Stimulated activated CD8-positive, alpha-beta memory T cell treated with anti-CD3 and anti-CD28 coated beads, Interleukin-15, amount 100 ng/mL, for 4 hours (primary cell): ENCODE measurements at places on chromosomes 5 and 9.

DNA sequence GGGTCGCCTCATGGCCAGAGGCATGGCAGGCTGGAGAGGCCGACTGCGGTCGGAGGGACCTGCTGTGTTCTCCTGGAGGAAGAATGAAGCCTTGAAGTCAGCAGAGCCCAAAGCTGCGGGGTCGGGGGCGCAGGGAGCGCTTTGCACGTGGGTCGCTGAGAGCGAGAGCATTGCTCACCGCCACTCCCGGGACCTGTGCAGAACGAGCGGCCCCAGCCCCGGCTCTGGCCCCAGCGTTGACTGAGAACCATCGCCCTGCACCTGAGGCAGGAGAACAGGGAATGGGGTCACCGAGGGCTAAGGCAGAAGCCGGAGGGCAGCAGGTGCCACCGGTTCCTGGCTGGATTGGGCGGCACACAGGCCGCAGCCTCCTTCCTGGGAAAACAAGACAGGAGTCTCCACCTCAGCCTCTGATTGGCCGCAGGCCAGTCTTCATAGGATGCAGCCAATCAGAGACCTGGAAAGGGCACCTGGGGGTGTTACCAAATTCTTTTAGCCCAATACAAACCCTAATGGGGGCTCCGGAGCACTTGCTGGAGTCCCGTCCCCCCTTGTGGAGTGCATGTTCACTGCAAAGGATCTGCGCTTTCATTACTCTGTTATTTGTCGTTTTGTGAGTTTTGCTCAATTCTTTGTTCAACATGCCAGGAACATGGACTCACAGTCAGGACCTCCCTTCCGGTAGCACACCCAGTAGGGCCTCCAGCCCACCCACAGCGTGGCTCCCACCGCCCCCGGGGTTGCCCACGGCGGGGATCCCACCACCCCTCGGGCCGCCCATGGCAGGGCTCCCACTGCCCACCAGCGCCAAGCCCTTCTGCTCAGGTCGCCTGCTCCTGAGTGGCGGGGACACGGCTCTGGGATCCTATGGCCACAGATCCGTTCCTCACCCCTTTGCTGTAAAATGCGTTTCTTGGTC is 24.7 kb upstream of the SLC6A19 start:
- no peak for DNase-seq

DNA sequence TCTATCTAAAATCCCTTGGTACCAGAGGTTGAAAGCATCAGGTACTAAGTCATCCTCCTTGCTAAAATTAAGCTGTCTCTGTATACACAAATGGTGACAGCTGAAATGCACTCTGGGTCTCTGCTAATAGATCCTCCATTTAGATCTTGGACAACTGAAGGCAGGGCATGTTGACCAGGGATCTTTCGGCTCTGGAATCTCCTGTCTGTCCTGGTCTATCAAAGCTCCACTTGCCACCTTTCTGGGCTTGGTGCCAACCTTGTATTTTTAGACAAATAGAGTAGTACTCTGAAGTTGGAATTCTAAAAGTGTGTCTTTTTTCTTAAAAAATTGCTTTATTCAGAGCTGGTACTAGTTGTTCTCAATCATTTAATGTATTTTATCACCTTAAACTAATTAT is 135.2 kb upstream of the HMHB1 start:
- DNase-seq: no peak

DNA sequence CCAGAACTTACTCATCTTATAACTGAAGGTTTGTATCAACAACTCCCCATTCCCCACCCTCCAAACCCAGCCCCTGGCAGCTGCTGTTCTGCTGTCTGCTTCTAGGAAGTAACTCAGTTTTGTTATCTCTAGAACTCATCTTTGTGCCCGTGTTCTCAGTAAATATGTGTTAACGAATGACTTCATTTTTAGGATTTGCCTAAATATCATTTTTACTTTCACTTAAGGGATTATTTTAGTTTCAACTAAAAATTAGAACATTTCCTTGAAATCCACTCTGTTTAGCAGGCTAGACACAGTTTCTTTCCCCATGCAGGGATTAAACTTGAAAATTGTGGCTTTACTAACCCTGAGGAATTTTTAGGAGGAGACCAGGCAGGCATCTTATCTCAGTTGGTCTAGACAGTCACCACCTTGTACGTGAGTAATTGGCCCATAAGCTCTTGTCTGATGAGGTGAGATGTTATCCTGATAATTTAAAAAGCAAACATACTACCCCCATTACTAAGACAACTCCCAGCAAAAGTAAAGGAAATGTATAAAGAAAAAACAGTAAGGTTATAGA is 68.2 kb upstream of the TNFAIP8 start:
- no peak for DNase-seq

- no peak for DNase-seq
Observed at GRCh38 chr5:35182910-35183535, 47.3 kb downstream of the PRLR start.

GRCh38 chr9:100427366-100428263 is 672 bp downstream of the MSANTD3 start:
- no peak for DNase-seq

DNA sequence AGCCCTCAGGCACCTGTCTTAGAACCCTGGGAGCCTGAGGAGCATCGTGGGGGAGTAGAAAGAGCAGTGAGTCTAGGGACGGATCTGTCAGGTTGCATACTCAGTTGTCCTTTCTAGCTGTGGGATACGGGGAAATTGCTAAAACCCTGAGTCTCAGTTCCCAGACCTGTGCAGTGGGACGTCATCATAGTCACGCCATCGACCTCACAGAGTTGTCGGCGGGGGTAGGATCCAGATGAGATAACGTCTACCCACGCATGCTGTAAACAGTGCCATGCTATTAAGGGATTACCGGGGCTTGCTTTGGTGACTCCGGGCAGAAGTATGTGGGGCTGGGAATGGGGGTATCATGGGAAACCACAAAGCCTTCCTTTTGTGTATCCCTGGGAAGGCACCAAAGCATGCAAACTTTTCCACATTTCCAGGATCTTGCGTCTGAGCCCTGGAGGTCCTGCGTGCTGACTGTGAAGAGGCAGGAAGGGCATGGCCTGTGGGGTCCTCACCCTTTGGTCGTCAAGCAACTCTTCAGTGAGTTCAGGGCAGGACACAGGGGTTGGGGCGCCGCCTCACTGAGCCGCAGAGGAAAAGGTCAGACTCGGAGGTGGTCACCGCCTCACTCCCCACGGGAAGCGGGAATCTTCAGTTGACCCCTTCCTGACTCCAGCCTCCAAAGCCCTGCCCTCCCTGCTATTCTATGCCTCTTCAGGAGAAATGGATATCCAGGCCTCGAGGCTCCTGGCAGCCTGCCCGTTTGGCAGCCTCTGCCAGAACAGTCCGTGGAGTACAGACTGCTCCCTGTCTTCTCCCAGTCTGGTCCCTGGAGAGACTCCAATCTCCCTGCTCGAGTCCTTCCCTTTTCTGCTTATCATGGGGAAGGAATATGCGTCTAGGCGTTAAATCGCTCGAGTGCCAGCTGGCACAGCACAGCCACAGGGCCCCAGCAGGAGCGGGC is 186.8 kb upstream of the KLF9 start:
- DNase-seq: no peak

GRCh38 chr5:38548064-38548759 is 8.2 kb downstream of the LIFR start:
- no peak for DNase-seq

GRCh38 chr5:57953792-57954191 is 471.2 kb upstream of the ACTBL2 start:
- no peak for DNase-seq

GRCh38 chr5:87015901-87016300 is 251.8 kb upstream of the RASA1 start:
- DNase-seq: no peak

GRCh38 chr5:133109655-133110483 is 58.1 kb downstream of the HSPA4 start:
- no peak for DNase-seq

GRCh38 chr5:169091396-169091980 is 209.5 kb downstream of the SLIT3 start:
- DNase-seq: no peak

DNA sequence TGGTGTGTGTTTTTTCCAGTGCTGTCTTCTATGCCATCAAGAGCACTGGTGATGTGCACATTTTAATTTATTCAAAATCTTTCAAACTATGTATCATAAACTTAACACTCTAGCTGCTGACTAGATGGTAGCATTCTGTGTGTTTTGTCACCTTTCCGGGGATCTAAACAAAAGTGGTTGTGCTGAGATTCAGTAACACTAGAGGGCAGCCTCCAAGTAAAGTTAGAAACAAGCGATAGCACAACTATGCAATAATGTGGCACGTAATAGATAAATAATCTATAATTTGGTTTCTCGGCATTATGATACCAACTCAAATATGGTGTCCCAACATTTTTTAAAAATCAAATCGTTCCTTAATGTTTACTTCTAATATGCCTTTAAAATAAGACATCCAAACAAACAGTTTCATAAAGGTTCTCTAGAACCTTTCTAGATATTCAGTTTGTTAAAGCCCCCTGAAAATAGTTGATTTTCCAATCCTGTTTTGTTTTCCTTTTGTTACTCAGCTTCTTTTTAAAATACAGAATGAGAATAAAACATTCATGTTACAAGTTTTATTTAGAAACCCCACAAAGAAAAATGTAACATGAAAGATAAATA is 16.9 kb downstream of the SEMA6A start:
- DNase-seq: no peak

- no peak for DNase-seq
Observed at GRCh38 chr5:59149271-59149670, 566.4 kb downstream of the RAB3C start.

DNA sequence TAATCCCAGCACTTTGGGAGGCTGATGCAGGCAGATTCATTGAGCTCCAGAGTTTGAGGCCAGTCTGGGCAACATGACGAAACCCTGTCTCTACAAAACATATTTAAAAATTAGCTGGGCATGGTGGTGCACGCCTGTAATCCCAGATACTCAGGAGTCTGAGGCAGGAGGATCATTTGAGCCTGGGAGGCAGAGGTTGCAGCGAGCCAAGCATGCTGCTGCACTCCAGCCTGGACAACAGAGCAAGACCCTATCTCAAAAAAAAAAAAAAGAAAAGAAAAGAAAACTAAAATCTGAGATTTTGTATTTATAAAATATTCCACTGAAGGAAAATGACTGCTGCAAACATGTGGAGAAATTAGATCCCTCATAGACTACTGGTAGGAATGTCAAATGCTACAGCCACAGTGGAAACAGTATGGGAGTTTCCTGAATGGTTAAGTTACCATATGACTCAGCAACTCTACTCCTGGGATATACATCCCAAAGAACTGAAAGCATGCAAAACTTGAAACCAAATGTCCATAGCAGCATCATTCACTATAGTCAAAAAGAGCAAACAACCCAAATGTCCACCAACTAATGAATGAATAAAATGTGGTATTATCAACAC is 106.1 kb downstream of the UBAP2 start:
- DNase-seq: no peak

- DNase-seq: no peak
Observed at GRCh38 chr5:94693043-94693822, 74.8 kb downstream of the SLF1 start.

- DNase-seq: no peak
Observed at GRCh38 chr9:68947842-68948569, 65.9 kb downstream of the PRKACG start.

DNA sequence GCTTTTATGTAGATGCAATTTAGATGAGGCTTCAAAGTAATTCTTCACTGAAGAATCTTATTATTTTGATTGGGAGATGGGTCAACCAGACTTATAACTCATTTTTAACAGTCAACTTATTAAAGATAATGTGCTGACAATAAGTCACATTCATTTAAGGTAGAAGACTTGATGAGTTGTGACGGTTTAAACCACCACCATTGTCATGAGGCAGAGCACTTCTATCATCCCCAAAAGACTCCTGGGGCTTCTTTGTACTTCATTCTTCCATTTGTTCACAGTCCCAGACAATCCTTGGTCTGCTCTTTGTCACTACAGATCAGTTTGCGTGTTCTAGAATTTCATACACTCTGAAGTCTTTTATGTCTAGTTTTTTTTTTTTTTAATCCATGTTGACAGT is 346.1 kb downstream of the RASEF start:
- no peak for DNase-seq

- no peak for DNase-seq
Observed at GRCh38 chr5:122404653-122405362, 92.8 kb downstream of the SNCAIP start.

DNA sequence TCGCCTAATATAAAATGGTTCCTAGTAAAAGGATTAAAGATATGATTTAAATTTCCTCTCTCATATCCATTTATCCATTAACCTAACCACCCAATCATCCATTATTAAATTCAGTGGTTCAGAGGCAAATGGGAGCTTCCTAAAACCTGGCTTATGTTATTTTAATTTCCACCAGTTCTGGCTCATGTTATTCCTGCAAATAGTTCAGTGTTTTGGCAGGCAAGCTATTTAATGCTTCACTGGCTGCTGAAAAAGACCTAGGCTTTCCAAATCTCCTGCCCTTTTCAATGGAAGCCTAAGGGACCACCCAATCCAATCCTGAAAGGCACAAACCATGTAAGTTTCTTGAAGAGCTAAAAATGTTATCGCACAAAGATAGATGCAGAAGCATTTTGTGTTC is 52.3 kb downstream of the POC5 start:
- no peak for DNase-seq

GRCh38 chr5:97838214-97838613 is 655.2 kb upstream of the RIOK2 start:
- no peak for DNase-seq

- no peak for DNase-seq
Observed at GRCh38 chr5:50873595-50874277, 207.3 kb downstream of the PARP8 start.

DNA sequence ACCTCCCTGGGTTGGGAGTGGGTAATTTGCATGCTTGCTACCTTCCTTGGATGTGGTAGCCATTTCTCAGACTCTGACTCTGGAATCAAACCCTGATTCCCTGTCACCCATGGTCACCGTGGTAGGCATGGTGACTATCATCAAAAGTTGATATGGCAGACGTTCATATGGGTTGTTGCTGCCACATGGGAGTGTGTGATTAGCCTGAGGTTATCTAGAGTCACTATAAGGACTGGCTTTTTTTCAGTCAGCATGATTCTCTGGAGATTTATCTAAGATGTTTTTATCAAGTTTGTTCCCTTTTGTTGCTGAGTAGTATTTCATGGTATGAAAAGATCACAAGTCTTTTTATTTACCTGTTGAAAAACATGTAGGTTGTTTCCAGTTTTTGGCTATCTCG is 7.0 kb downstream of the RCL1 start:
- DNase-seq: no peak

GRCh38 chr5:164277720-164278119 is 772.3 kb downstream of the MAT2B start:
- no peak for DNase-seq

- DNase-seq: no peak
Observed at GRCh38 chr5:117859176-117859575, 1129.2 kb downstream of the DTWD2 start.

- DNase-seq: no peak
Observed at GRCh38 chr9:129697656-129698253, 32.3 kb downstream of the PRRX2 start.

- DNase-seq: no peak
Observed at GRCh38 chr5:155628346-155628745, 614.8 kb downstream of the KIF4B start.
